ENCODE measurements at places on chromosomes 2 and 18. TPM values are rescaled to one million over a fixed set of nuclear protein-coding genes. Genes with fewer than 3 reads are reported as not detected.

GRCh38 chr2:238653431-238654109, 194.3 kb upstream of the TWIST2 start:
- no peak for DNase-seq

DNA sequence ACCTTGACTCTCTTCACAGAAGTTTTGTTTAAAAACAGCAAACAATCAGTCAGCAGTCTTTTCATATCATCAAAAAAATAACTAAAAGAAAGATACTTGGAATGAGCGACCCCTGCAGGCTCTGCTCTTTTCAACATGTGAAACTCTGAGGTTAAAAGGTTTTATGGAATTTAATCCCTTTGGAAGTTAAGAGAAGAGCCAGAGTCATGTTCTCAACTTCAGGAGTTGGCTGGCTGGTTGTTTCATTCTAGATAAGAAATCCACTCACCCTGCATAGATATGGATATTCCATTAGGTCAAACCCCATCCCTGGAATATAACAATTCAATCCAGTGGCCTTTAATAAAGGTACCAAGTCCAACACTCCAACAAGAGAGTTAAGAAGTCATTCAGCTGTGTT, 115.6 kb upstream of the RMDN2 start:
- no peak for DNase-seq

DNA sequence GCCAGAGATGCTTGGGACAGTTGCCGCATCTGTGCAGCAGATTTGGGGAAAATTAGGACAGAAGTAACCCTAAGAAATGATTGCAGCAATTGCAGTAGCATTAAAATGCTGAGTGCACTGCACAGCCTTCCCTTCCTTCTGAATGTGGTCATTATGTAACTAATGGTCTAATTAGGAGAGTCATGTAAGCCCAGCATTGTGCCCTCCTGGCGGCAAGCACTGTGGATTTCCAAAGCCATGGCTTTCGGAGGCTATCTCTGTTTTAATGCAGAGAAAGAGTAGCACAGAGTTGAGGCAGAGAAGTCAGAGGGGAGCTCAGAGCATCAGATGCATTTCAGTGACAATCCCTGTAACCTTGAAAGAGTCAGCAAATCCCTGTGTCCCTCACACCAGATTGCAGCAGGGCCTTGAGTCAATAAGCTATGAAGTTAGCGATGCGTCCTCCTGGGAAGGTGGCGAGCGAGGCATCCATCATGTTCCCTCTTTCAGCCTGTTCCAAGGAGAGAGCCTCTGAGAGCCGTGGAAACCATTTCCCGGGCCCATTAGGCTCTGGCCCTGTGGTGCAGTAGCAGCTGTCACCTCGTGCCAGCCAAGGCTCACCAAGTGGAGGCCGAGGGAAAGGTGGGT, 307.2 kb downstream of the FBXO15 start:
- DNase-seq = no peak

DNA sequence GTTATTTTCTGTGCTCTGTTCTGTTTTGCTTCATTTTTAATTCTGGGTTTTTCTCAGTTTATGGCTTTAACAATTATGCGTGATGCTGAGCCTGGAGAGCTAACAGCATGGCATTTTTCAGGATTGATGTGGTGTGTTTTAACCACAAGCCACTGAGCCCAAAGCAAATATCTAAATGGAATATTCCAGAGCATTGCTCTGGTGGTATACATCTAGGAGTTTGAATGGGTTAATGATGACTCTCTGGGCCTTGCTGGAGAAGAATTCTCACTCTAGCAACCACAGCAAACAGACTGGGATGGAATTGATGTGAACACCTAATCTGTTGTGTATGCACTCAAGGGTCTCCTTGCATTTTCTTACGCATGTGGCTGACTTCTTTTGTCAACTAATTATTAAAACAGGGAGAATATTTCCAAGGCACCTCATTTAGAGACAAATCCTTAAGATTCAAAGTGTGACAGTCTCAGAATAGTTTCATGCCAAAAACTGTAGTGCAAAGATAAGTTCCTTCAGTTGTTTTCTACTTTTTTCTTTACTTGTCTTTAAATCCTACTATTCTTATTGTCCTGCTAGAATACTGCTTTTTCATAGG, 164.0 kb downstream of the DTNA start:
- no peak for DNase-seq

GRCh38 chr2:56465491-56465890, 281.7 kb downstream of the CCDC85A start:
- DNase-seq = no peak

GRCh38 chr2:86703704-86704361, 16.3 kb upstream of the RMND5A start:
- no peak for DNase-seq

- no peak for DNase-seq
Observed at GRCh38 chr2:45254025-45254424, 244.8 kb upstream of the SIX2 start.

- no peak for DNase-seq
Observed at GRCh38 chr2:99187011-99187410, 6.0 kb downstream of the MRPL30 start.

- DNase-seq = no peak
Observed at GRCh38 chr2:207444756-207445155, 85.0 kb upstream of the CREB1 start.

- DNase-seq = peak; percentile 24
Observed at GRCh38 chr2:2007551-2008501, 263.5 kb upstream of the PXDN start.

DNA sequence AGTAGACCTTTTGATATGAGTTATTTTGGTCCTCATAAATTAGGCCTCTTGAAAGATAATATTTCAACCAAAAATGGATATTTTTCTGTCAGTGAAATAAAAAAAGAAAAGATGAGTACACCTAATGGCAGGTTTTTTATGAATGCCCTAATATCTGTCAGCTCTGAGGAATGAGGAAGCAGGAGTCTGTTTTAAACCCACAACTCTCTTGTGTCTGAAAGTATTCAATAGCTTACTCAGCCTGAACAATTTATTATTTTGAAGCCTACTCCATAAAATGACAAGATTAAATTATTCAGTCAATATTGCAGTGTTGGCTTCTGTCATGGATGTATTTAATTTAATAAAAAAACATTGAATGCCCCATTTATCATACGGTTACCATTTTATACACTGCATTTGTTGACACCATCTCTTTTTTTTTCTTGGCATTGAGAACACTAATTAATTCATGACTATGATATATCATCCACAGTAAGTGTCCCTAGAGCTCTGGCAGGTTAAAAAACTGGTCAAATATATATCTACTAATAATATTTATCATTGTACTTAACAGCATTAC, 548.2 kb downstream of the CBLN2 start:
- DNase-seq = no peak

DNA sequence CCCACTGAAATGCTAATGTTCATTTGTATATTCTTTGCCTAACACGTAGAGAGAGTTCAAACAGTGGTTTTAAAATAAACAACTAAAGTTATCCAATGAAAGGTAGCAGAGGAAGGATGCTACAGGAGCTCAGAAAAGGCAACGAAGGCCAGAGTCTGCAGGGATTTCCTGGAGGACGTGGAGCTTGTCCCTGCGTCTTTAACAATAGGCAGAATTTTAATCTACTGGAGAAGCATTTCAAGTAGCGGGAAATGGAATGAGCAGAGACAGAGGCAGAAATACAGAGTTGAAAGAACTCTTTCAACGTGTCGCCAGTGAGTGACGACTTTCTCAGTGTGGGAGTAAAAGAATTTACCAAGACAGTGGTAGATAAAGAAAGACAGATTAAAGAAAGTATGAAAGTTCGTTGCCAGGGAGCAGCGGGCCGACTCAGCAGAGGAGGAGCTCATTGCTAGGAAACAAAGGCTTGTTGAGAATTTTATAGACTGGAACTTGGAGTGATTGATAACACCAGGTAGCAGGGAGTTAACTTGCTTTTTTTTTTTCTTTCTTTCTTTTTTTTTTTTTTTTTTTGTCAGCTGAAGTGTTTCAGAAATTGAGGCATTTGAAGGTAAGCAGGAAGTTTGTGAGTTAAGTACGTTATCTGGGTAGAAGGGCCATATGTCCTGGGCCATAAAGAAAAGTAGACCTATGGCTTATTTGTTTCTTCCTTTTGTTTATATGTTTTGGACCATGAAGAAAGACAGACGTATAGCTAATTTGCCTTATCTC, 625 bp upstream of the NBAS start:
- DNase-seq = no peak

The GPD2 gene
- 35.7 TPM for total RNA-seq

The SLC9A4 gene
- not detected for total RNA-seq

The GFPT1 gene
- total RNA-seq = 195 TPM

The C2orf80 gene
- total RNA-seq = not detected

The TRIM54 gene
- not detected for total RNA-seq

The EPB41L3 gene
- 249 TPM for total RNA-seq

The IGFBP2 gene
- total RNA-seq = 59.9 TPM

The TGFA gene
- total RNA-seq = 2.2 TPM

The ZDBF2 gene
- 10.6 TPM for total RNA-seq

The AQP12A gene
- total RNA-seq = not detected

The PRKD3 gene
- total RNA-seq = 35.1 TPM

The CD226 gene
- 1.4 TPM for total RNA-seq

The OXER1 gene
- total RNA-seq = 0.84 TPM

The PAIP2B gene
- 1.3 TPM for total RNA-seq

The AFF3 gene
- total RNA-seq = 4.5 TPM

Measured in mesenteric fat pad (tissue), 1 donor.